Activated CD8-positive, alpha-beta memory T cell treated with anti-CD3 and anti-CD28 coated beads, Interleukin-2, amount 50 U/mL, for 4 hours (primary cell): ENCODE measurements at places on chromosomes 2 and 18.

DNA sequence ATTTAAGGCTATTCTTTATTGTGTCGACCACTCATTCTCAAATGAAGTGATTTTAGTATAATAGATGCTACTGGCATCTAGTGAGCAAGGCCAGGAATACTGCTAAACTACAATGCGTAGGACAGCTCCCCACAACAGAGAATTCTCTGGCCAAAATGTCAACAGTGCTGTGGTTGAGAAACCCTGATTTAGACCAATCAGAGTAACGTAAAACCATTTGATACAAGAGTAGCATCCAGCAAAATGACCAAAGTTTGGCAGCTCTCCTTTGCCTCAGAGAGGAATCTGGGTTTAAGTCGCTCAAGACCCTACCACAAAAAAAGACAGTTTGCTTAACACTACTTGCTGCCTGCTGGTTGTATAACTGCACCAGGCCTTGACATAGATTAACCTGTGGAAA lies 37.0 kb upstream of the TTN start:
- no peak for DNase-seq

DNA sequence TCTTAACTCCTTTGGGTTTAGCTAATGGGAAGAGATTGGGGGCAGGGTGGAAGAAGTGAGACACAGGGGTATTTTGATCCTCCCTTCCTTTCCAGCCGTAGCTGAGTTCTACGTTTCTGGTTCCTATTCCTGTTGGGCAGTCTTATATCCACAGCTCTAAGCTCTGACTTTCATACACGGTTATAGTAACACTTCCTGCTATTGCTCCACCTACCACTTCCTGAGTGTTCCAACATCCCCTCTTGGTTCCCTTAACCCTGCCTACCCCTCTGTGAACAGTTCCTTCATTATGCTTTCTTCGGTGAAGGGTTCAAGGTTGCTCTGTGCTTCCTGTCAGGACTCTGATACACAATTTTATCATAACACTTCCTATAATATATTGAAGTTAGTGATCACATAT lies 205.1 kb downstream of the DNAH7 start:
- no peak for DNase-seq

- DNase-seq: no peak
Observed at GRCh38 chr2:233241803-233242202, 9.7 kb upstream of the ATG16L1 start.

DNA sequence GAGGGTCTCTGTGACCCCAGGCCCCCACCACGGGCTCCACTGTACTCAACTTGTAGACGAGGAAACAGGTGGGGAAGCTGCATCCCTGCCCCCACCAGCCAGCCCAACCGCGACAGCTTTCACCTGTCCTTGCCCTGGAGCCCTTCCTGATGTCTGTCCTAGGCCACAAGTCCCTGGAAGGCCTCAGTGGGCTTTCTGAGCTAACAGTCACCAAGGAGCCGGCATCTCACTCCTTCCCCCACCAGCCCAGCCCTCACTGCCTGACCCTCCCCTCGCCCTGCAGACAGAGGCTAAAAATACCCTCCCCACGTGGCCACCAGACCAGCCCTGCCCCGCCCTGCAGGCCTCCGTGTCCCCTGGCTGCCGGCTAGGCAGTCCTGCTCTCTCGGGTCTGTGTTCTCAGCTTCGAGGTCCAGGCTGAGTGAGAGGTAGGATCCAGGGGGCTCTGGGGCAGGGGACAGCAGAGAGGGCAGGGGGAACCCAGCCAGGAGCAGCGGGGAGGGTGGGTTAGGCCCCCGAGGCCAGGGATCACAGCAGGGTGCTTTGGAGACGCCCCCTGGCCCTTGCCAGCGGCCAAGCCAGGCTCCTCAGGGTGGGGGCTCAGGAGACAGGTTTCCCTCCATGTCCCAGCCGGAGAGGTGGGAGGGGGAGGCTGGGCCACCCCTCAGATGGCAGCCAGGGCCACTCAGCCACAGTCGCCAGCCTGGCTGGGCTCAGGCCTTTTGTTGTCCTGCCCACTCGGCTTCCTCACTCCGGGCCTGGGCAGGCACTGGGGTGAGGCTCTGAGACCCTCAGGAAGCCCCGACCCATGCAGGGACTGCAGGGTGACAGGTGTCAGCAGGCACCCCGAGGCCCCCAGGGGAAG lies at the start of gene KLHL30:
Gene KLHL30, plus strand, starts transcription at position 338 of the 865 bp plus-strand sequence. CDS start 2,087 bp downstream, outside the sequence.
- no peak for DNase-seq

DNA sequence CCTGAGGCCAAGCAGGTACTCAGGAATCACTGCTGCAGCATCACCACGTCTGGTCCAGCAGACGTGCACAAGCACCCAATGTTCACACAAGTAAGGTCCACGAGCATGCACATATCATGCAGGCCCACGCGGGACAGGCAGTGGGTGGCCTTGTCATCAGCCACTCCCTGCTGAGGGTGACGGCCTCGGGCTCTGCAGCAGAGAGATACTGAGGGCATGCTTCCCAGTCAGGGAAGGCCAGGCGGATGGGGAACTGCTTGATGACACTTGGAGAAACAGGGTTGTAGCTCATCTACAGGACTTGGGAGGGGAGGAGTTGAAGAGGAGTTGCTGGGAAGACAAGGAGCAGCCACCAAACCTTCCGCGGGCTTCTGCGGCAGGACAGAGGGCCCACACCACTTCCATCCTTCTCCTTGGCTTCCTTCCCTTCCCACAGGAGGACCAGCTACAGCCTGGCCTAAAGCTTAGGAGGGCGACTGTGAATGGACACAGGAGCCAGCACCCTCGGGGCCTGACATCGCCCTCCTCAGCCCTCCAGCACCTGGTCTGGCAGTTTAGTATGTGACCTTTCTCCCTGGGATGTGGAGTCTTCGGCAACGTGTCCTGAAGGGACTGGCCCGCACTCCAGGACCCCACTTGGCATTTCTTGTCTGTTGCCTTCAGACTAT lies 15.2 kb downstream of the MFSD2B start:
- DNase-seq: no peak

DNA sequence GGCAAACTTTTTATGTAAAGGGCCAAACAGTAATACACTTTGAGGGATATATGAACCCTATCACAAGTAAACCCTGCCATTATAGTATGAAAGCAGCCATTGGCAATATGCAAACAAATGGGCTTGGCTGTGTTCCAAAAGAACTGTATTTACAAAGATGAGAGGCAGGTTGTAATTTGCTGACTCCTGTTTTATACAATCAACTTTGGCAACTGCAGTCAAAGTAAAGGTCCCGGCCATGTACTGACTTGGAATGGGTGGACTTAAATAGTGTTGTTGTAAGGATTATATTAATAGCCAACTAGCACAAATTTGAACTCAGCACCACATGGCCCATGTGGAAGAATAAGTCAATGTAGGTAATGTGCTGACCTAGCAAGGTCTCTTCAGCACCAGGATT lies 223.4 kb downstream of the WDPCP start:
- no peak for DNase-seq

DNA sequence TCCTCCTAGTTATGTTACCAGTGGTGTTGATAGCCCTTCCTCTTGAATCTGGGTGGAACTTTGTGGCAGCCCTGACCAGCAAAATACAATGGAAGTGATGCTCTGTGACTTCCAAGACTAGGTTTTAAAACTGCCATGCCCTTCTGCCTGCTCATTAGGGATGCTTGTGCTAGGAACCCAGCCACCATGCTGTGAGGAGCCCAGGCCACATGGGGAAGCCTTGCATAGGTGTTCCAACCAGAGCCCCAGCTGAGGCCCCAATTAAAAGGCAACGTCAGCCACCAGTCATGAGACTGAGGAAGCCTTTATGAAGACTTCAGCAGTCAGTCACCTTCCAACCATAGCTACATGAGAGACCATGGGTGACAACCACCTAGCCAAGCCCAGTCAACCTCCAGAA lies 14.0 kb upstream of the MAPRE2 start:
- DNase-seq: no peak

DNA sequence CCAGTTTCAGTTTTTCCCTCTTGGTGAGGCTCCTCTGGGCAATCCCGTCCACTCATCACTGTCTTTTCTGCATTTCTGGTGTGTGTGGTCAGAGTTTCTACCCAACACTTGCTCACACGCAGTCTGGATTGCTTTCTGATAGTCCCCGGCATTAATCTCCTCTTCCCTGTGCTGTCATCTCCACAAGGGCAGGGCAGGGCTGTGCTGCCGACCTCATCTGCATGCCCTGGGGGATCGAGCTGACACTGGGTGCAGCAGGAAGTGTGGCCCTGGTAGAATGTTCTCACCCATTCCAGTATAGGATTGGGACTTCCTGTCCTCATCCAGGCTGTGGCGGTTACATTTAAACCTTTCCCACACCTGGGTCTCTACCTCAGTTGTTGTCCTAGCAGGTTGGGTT lies 80.0 kb upstream of the FAM136A start:
- DNase-seq: no peak

DNA sequence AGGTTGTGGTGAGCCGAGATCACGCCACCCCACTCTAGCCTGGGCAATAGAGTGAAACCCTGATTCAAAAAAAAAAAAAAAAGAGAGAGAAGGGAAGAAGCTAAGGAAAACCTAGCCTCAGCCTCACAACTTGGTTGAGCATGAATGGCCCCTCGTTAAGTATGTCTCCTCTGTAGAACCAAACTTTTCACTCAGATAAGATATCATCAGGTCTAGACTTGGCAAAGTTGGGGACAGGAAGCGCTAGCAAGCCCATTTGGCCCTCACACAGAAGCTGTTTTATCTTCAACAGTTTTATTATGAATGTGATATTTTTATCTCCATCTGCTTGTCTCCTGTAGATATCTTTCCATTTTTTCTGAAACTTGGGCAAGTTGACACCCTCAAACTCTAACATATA lies 3.5 kb upstream of the ASXL2 start:
- no peak for DNase-seq

DNA sequence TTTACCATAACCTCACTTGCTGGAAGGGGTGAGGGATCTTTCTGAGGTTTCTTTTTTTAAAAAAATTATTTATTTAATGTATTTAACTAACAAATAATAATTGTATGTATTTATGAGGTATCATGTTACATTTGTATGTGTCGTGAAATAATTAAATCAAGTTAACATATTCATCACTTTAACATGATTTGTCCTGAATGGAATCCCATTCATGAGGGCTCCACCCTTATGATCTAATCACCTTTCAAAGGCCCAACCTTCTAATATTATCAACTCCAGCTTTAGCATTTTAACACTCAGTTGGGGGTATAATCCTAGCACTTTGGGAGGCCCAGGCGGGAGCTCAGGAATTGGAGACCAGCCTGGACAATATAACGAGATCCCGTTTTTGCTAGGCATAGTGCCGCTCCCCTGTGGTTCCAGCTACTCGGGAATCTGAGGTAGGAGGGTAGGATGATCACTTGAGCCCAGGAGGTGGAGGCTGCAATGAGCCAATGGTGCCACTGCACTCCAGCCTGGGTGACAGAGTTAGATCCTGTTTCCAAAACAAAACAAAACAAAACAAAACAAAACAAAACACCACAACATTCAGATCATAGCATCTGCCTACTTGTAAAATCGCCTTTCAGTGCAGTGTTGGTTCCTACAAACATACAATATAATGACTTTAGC lies 1.1 kb upstream of the TAF4B start:
- no peak for DNase-seq

- DNase-seq: no peak
Observed at GRCh38 chr18:50862401-50862800, 16.5 kb upstream of the ME2 start.

GRCh38 chr2:190717764-190718651 lies 69.1 kb downstream of the NAB1 start:
- no peak for DNase-seq
